ENCODE measurements at places on chromosomes 1 and 21.
A peak's percentile ranks its signal among the peaks of the same experiment; 100 is the strongest.

DNA sequence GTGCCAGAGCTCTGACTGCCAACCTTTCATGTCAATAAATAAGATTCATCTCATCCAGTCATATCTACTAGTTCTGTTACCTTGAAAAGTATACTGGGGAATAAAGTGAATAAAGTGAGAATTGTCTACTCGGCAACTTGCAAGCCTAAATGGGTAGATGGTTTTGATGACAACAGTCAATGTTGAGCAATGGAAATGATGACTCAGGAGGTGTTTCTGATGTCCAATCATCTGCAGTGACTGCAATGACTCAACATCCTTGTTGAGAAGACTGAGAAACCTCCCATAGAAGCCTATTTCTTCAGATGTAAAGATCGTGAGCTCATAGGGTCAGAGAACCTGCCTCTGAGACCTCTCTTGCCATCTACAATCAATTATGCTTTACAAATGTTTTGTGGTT is 276.4 kb downstream of the SPATA17 start:
- no peak for DNase-seq

DNA sequence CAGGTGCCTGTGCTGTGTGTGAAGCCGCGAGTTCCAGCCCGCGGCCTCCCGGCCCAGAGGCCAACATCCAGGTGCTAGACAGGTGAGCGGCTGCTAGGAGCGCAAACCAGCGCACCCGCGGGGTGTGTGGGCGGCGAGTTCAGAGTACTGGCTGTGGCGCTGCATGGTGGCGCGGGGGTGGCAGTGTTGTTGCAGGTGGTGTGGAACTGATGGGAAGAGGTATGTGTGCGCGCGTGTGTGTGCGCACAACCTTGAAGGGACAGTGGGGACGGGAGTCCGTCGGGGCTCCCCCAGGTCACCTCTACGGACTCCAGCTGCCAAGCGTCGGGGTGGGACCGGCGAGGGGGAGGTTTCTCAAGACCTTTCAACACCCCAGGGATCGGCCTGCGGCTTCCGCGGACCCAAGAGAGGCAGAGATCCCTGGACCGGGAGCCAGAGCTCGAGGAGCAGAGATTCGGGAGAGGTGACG is 433 bp upstream of the DMBX1 start:
- peak; percentile 68 for DNase-seq

GRCh38 chr1:28893403-28894102 is 20.8 kb upstream of the EPB41 start:
- DNase-seq = no peak

- no peak for DNase-seq
Observed at GRCh38 chr21:14718951-14719350, 172.8 kb upstream of the SAMSN1 start.

- no peak for DNase-seq
Observed at GRCh38 chr1:25090707-25091422, 141.4 kb downstream of the SYF2 start.

GRCh38 chr21:42165901-42166300 is 53.0 kb upstream of the ABCG1 start:
- no peak for DNase-seq

GRCh38 chr1:204348722-204349121 is 11.0 kb downstream of the PLEKHA6 start:
- DNase-seq = no peak

DNA sequence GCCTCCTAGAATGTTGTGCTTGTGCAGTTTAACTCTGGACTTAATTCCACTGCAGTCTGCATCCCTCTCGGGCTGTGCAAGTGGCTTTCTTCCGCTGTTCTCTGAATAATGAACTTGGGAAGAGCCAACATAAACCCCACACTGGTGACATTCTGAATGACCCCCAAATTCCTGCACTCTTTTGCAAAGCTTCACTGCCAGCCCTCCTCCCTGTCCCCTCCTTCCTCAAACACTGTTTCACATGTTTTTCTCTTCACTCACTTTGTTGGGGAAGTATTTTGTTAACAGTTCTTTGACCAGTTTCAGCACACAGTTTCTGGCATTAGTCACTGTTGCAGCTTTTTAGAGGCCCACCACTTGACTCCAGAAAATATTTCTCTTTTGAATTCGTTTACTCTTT is 39.7 kb downstream of the GNG12 start:
- DNase-seq = no peak

GRCh38 chr1:178645157-178645807 is 79.8 kb upstream of the RALGPS2 start:
- no peak for DNase-seq

- DNase-seq = peak; percentile 67
Observed at GRCh38 chr1:11749203-11749689, 12.7 kb upstream of the C1orf167 start.

DNA sequence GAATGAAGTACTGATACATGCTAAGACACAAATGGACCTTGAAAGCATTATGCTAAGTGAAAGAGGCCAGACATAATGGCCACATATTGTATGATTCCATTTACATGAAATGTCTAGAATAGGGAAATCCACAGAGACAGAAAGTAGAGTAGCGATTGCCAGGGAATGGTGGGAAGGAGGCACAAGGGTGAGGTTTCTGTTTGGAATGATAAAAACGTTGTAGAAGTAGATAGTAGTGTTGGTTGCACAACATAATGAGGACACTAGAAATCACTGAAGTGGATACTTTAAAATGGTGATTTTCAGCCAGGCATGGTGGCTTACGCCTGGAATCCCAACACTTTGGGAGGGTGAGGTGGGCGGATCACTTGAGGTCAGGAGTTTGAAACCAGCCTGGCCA is 97.6 kb upstream of the VANGL1 start:
- DNase-seq = no peak

DNA sequence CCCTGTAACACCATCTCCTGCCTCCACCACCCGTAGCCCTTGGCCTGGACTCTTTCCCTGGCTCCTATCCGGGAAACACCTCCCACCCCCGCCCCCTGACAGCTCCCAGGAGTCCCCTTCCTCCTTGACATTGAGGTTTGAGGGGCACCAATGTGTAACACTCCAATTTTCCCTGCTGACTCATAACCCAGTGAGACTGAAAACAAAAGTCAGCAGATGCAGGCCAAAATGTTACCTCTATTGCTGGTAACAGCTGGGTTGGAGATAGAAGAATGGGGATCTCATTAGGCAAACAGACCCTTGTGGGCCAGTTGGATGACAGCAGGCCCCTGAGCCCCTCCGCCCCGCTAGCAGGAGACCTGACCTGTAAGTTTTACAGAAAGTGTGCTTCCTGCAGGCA is 237.2 kb downstream of the KAZN start:
- no peak for DNase-seq

GRCh38 chr1:240508201-240508600 is 103.8 kb downstream of the GREM2 start:
- DNase-seq = no peak

GRCh38 chr1:58465825-58466629 is 80.5 kb downstream of the OMA1 start:
- no peak for DNase-seq

DNA sequence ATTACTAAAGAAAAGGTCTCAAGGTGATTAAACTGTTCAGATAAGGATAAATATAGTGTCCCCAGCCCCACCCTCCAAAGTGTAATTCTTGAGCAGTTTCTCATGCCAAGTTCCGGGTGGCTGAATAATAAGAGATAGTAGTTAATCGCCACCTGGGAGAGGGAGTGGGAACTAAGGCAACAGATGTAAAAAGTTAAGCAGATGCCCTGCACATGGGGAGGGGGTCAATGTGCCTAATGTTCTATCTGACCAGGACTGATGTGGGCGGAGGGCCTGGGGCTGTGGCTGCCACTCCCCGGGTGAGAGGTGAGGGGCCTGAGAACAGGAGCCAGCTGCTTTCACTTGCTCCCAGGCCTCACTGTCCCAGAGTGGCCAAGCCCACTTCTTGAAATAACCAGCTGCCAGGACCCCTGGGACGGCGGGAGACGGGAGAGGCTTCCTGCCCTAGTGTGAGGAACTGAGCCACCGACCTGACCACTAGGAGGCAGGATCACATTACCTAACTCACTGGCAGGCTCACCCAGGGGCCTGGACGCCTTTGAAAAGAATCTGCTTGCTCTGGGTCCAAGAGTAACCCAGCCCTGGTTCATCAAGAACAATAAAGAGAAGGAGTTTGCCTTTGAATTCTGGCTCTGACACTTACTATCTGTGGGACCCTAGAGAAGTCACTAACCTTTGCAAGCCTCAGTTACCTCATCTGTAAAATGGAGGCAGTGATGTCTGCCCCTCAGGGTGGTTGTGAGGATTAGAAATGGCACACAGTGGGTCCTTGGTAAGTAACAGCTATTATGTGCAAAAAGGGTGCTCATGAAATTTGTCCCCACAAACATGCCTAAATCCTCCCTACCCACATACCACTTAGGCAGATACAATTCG is 179.2 kb downstream of the ATG4C start:
- peak; percentile 45 for DNase-seq

DNA sequence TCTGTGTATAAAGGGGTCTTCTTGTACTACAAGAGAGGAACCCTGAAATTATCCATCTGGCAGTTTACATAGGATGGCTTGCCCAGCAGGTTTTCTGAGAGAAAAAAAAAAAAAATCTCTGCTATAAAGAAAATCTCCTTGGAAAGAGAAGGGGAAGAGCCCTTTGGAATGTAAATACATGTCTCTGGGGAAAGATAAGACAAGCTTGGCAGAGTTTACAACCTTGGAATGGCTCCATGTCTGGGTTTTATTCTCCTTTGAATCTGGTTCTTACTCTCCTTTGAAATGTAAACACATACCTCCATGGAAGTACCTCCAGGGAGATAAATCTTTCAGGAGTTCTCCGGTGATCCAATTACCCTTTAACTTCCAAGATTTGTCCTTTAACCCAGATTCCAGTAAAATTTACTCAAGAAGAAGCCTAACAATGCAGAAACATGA is 45.1 kb upstream of the DNAH14 start:
- DNase-seq = no peak

GRCh38 chr1:204363335-204364114 is 3.8 kb upstream of the PLEKHA6 start:
- peak; percentile 80 for DNase-seq

DNA sequence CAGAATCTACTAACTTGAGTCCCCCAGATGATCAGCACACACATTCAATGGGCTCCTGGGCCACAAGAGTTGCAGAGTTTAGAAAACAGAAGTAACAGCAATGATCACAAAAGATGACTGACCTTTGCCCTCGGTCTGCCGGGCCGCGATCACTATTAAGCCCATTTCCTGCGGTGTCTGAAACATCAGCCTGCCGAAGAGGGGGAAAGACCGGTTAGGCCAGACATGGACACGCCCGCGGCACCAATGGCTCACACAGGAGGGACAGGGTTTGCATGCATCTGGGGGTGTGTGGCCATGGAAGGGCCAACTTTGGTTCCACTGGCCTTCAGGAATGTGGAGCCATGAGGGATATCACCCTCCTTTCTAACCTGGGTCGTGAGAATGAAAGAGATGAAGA is 68.2 kb downstream of the SIM2 start:
- no peak for DNase-seq
